ENCODE measurements at places on chromosomes 7 and 10.

DNA sequence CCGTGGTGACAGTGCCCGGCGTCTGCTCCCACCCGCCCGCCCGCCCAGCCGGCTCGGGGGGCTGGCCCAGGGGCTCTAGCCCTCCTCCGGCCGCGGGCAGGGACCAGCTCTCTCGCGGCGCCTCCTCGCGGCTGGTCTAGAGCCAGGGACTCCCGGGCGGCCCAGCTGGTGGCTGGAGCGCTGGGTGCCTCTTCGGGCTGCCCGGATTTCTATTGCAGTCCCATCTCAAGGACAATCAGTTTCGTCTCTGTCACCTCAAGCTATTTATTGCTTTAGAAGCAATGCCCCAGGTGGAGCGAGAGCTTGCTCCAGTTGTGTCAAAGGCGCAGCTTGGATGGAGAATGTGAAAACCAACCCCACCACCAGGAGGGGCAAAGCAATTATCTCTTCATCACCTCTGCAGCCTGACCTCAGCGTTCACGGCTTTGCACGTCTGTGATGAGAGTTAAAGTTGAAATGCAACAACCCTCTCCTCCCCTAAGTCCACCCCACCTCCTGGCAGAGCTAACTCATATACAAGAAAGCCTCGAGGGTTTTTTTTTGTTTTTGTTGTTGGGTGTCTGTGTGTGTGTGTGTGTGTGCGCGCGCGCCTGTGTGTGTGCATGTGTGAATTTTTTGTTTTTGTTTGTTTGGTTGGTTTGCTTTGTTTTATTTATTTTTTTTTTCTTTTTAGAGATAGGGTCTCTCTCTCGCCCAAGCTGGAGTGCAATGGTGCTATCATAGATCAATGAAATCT lies at the start of gene ITGA8:
TSS of gene ITGA8 (minus strand) at position 24 of the 736 bp plus-strand sequence. CDS start 151 bp downstream, outside the sequence.
- peak; percentile 13 for DNase-seq

DNA sequence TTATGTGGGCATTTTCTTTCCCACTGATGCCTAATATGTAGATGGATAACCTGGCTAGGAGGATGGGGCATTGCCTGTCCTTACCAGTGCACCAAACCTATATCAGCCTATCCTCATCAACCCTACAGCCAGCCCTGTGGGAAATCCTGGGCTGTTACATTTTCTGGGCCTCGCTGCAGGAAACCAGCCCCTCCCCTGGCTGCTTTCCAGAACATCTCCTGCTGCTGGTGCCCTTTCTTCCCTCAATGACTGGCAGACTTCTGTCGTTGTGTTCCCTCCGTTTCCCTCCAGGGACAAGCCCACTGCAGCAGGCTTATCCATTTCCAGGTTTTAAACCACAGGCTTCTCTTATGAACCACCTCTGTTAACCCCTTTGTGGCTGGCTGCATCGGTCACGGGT lies 486.1 kb upstream of the COBL start:
- no peak for DNase-seq

DNA sequence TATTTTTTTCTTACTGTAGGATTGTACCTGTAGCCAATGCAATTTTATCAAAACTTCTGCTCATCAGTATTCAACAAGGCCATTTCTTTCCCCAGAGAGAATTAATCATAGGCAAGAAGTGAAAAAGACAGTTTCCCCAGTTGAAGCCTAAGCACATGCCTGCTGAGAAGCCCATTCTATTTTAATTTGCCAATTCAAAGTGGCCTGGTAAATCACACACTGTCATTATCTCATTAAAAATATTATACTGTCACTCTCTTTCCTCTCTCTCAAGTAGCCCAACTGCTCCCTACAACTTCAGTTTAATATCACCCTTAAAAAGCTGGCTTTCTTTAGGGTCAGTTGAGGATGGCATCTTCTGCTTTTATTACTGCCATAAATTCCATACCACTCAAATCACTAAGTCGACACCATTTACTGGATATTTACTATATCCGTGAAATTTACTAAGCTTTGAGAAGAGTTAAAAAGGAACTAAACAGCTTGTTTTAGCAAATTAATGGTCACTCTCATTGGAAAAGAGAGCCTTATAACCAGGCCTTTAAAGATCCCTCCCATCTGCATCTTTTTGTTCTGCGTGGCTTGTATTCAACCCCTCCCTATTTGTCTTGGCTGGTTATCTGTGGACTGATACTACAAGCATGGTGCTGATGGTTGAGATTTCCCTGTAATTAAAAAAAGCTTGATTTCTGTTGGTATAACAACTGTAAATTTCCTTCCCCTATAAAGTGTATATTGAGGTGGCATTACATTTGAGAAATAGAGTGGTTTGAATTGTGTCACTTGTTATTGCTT lies 30.6 kb downstream of the COL28A1 start:
- DNase-seq: no peak

GRCh38 chr7:30917216-30917893 lies 5.7 kb downstream of the AQP1 start:
- DNase-seq: no peak

DNA sequence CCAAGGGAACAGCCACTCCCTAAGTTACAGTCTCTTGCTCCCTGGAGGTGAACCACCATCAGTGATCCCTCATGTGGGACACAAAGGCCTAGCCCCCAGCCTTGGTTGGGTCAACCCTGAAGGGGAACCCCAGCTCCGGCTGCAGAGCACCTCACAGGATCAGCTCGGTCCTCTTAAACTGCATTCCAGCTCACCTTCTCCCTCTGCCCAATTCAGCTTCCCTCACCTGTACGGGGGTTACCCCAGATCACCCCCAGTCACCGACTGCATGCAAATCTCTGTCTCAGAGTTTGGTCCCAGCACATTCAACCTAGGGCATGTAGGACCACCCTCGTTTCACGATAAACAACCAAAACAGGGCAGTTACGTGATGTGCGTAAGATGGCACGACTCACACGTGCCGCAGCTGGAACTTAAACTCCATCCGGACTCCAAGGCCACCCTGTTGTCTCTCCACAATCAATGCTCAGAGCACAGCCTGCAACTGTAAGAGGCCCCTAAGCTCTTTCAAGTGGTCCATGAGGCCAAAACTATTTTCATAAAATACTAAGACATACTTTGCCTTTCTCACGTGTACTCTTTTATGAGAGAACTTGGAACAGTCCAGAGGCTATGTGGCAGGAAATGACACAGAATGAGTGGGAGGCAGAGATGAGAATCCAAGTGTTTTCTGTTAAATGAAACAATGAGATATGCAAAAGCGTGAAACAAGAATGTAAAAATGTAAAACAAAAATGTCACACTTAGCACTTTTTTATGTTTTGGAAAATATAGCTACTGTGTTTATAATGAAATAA lies 285.2 kb downstream of the PTPRN2 start:
- DNase-seq: no peak

GRCh38 chr10:9781666-9782065 lies 1236.0 kb upstream of the CELF2 start:
- DNase-seq: no peak

- no peak for DNase-seq
Observed at GRCh38 chr10:69049566-69049961, 38.3 kb upstream of the SRGN start.

- no peak for DNase-seq
Observed at GRCh38 chr7:41448104-41448503, 254.8 kb downstream of the INHBA start.

DNA sequence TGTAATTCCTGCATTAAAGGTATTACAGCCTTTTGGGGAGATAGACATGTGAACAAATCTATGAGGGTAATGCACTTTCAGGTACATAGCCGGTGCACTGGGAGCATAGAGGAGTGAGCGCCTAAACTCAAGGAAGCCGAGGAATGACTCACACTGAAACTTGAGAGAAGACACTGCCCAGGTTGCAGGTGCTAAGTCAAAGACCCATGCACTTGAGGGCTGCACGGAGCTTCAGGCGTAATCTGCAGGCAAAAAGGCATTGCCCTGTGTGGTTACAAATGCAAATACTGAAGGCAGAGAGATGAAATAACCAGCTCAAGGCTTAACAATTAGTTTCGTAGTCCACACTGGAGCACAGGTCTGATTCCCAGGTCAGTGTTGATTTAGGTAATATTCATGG lies 51.0 kb upstream of the OSBPL3 start:
- DNase-seq: peak; percentile 16

DNA sequence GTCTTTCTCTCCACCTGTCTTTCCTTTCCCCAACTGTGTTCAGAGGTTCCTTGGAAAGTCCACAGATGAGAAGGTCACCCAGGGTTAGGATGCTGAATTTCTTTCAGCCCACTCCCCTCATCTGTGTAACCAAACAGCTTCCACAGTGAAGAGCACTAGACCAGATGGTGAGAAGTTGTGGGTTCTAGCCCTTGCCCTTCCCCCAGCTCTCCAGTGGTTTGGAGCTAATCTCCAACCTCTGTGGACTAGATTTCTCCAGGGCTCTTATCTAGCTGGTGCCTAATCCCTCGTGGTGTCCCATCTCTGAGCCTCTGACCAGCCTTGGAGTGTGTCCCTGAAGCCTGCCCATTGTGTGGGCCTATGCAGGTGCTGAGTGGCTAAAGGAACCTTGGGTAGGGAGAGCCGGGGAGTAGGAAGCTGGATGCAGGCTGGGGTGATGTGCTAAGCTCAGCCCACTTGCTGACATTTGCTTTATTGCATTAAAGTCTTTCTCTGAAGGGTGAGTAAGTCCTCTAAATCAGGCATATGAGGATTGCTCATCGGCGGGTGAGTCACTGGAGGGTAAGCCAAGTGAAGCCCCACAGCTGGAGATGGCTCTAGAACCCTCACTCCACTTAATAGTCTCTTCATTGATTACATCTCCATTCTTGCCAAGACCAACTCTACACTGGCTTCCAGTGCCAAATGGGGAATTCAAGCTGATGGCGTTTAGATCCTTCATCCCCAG lies 14.9 kb downstream of the DUSP5 start:
- peak; percentile 63 for DNase-seq

GRCh38 chr7:78395298-78396036 lies 596.9 kb downstream of the PHTF2 start:
- DNase-seq: no peak

DNA sequence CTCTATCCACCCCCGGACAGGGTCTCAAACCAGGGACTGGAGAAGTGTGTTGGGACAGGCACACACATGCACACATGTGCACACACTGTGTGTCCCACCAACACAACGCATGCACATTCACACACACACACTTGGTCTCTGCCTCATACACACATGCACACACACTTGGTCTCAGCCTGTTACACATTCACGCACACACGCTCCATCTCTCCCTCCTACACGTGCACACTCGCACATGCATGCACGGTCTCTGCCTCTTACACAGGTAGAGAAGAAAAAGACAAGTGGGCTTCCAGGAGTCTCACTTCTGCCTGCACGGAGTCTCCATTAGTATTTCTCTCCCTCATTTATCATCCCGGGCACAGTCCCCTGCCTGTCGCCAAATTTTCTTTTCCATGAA lies 171.2 kb downstream of the EBF3 start:
- no peak for DNase-seq

GRCh38 chr10:110966146-110966545 lies 46.7 kb downstream of the SHOC2 start:
- no peak for DNase-seq

DNA sequence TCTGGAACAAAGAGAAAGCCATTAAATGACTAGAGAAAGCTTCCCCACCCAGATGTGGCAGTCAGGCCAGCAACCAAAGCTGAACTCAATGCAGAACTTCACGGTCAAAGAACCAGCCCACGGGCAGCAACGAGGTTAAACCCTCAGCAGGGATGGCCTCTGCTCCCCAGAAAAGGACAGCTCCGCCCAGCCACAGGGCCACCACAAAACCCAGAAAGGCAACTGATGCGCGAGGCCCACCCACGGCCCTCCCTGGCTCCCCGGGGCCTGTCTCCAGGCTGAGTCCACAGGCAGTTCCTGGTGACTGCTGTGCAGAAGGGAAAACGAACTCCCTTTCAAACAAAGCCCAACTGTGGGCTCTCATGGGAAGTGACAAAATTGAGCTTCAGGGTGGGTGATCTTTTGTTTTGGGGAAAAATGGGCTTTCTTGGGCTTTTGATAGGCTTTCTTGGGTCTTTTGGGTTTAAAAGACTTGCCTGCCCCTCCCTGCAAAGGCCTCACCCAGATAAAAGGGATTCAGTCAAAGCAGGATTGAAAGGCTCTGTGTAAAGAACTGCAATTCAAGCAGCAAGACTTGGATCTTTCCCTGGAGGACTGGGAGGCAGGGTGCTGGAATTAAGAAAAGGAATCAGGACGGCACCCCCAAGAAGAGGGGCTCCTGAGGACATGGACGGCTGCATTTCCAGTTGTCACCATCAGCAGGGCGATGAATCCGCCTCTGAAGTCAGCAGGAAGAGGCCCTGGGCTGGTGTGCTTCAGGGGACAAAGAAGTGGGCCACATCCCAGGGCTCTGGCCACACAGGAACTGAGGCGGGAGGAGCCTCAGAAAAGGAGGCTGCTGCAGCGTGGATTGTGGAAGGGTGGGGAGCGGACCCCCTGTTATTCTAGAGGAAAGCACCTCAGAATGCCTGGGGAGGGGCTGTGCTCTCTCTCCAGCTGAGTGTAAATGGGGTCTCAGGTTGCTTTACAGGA lies 209.9 kb downstream of the USP6NL start:
- DNase-seq: no peak

DNA sequence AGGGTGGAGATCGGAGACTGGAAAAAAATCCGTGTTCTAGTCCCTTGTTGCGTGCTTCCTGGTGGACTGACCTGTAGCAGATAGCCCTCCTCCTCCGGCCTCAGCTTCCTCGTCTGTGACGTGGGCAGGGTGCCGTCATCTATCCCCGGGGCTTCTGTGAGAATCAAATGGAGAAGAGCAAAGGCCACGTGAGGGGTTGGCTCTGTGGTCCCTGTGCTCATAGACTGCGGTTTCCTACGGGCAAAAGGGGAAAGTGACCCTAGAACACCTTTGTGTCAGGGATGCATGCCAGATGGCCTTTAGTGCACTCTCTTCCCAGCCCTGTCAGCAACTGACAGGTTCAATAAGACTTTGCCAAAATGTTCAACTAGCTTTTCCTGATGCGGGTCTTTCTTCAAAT lies 33.7 kb downstream of the GRK5 start:
- no peak for DNase-seq

- DNase-seq: no peak
Observed at GRCh38 chr7:106466867-106467266, 182.1 kb upstream of the NAMPT start.

GRCh38 chr10:49118430-49119074 lies 3.2 kb upstream of the VSTM4 start:
- DNase-seq: no peak

GRCh38 chr10:112362833-112363232 lies 11.1 kb upstream of the ACSL5 start:
- DNase-seq: no peak

GRCh38 chr10:47286116-47286505 lies 13.9 kb upstream of the GDF10 start:
- DNase-seq: no peak

DNA sequence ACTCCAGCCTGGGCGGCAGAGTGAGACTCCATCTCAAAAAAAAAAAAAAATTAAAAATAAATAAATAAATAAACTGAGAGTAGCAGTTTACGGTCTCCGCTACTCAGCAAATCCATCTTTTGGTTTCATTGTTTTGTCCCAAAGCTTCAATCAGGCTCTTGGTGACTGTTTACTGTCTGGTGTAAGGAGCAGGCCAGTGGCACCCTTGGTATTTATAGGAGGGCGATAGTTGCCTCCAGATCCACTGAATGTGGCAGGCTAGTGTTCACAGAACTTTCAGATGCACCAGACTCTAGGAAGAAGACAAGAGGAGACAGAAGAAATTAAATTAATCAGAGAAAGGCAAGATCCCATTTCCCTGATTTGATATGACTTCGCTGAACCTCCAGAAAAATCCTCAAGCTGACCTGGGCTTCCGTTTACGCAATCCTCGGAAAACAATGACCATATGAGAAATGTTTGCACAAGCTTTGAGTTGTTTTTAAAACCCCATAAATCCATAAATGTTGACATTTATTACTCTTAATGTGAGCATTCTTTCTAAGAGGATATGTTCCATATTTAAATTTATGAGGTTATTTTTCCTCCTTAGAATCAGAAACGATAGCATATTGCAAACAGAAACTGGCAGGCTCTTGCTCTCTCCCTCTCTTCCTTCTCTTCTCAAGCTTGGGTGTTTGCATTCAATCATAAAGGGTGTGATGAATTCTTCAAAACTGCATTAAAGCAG lies 7.1 kb upstream of the MUC3A start:
- no peak for DNase-seq

Measured in activated CD4-positive, alpha-beta T cell treated with anti-CD3 and anti-CD28 coated beads, Interleukin-2, Interleukin-6, amounts not matched to agents 100 ng/mL and 50 ng/mL, durations not matched to agents 16 hours and 8 hours (primary cell).